Skin of body (tissue), 3 donors: ENCODE measurements at places on chromosomes 12 and 14. TPM values are rescaled to one million over a fixed set of nuclear protein-coding genes. Genes with fewer than 3 reads are reported as not detected.

ADSS1 gene
- total RNA-seq = 16.9 TPM

SMARCD1 gene
- total RNA-seq = 25.9 TPM

ZDHHC22 gene
- under 0.01 TPM for total RNA-seq

NFE2 gene
- 5.7 TPM for total RNA-seq

OR4L1 gene
- total RNA-seq = not detected

PARPBP gene
- 10.2 TPM for total RNA-seq

TRPV4 gene
- 4.2 TPM for total RNA-seq

BTG1 gene
- 60.6 TPM for total RNA-seq

NABP2 gene
- total RNA-seq = 7.5 TPM

DNA sequence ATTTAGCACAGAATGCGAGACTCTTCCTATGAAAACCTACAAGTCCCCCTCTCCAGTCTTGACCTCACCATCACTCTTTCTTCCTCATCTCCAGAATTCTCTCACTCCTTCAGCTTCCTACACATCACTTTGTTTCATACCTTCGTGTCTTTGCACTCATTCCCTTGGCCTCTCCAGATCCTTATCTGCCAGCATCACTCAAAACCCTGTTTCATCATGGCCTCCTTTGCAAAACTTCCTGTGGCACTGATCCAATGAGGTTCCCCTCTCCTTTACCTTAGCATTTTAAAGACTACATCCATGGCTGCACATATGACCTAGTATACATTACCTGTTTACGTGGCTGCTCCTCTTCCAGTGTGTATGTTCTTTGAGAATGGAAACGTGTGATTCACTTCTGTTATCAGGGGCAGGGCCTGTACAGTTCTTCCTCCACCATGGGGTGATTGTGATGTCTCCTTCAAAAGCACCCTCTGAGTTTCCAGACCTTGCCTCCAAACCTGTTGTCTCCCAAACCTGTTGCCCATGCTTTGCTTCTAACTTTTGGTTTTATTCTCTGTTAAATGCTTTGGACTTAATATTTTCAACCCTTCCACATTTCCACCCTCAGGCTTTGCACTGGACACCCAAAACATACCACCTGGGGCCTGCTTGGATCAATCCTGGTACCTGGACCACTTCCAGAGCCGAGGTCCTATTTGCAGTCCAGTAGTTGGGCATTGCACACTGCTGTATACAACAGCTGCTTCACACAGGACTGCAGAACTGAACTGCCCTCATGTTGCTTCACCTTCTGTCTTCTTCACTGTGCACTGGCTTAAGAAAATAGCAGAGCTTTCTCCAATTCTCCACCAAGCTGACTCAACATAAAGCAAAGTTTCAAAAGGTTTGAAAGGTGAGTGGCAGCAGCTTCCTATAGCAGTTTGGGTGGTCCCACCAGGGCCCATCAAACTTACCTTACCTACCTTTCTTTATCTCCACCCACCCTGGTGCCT is 131.7 kb downstream of the LLPH start:
- DNase-seq = no peak

DNA sequence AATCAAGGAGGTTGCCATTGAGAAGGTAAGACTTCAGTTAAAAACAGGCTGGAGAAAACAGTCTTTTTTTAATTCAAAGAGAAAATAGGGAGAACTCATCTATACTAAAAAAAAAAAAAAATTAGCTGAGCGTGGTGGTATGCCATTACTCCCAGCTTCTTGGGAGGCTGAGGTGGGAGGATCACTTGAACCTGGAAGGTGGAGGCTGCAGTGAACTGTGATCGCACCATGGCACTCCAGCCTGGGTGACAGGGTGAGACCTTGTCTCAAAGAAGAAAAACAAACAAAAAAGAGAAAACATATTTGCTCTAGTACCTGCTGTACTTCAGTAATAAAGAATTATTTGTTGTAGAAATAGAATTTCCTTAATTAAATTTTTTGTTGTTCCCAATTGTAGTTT is 68.6 kb downstream of the DNAH10 start:
- DNase-seq = no peak

GRCh38 chr12:46556819-46557524 is 184.4 kb upstream of the SLC38A2 start:
- no peak for DNase-seq

DNA sequence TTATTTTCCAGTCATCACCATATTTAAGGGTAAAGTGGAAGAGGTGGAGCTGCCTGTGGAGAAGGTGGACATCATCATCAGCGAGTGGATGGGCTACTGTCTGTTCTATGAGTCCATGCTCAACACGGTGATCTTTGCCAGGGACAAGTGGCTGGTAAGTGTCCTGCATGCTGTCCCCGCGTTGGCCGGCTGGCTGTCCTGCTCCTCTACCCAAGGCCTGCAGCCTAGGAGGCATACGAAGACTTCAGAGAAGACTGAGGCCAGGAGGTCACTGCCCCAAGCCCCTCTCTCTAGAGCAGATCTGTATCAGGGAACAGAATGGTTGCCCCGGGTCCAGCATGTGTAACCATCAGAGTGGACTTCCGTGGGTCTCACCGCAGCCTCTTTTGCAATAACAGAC is 77.7 kb downstream of the PRMT8 start:
- no peak for DNase-seq

DNA sequence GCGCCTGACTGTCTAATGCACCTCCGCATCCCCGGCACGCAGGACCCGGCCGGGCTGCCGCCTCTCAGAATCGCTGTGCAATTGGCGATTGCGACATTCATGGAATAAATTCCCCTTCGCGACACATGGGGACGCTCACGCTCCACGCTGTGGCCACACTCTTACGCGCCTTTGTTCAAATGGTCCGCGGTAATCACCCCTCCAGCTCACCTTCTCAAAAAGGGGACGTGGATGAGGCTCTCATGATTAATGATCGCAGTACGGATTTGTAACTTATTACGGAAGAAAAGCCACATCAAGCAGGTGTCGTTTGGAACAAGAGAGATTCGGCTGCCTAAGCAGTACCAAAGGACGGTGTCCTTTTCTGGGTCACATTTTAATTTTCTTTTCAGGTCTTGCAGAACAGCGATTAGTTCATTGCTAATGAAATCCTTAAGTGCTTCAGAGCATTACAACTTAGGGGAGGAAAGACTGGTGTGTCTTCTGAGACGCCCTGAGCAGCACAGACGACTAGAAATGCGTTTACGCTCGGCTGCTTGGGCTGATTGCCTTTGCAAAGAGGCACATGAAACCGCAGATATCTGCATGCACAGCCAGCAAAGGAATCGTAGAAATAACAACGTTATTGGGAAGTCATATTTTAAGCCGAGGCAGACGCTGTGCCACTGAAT is 37.3 kb upstream of the ADGRD1 start:
- DNase-seq = peak; percentile 79

GRCh38 chr12:108668063-108668462 is 34.4 kb upstream of the SELPLG start:
- no peak for DNase-seq

- no peak for DNase-seq
Observed at GRCh38 chr12:6699259-6699988, 1.2 kb downstream of the PIANP start.

- no peak for DNase-seq
Observed at GRCh38 chr12:106892075-106892474, 63.6 kb upstream of the TMEM263 start.

GRCh38 chr12:33488036-33488435 is 48.4 kb upstream of the SYT10 start:
- no peak for DNase-seq

DNA sequence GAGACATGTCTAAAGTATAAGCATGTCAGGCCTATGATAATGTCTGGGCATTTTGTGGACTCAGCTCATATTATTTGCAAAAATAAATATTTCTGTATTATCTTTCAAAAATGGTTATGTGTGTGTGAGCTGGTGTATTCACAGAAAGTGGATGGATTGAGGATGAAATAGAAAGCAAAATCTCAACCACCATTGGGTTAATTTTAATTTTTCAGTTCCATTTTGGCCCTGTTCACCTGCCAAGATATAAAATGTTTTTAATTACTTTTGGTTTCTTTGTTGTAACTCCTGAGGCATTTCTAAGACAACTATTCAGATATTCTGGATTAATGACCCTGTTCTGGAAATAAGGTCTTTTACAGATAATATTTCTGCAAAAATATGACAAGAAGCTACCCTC is 232.7 kb upstream of the PPFIA2 start:
- DNase-seq = no peak

DNA sequence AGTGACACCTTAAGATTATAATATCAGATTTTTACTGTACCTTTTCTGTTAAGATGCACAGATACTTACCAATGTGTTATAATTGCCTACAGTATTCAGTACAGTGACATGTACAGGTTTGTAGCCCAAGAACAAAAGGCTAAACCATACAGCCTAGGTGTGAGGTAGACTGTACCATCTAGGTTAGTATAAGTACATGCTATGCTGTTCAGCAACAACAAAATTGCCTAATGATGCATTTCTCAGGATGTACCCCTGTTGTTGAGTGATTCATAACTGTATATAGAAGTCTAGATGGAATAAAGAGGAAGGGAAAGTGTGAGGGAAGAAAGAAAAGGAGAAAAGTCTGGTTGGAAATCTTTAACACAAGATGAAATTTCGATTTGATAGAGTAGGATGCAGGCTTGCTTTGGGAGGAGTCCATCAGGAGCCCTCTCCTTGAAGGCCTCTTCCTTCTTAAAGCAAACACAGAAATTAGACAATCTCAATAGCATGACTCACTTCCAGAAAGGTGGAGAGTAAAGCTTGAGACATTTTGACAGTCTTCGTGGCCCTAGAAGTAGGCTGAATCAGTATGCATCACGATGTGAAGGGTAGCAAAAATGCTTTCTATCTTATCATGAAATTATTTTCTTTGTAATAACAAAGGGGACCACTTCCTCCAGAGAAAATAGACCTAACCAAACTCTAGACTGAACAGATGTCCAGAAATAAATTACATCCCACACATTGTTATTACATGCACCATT is 191.5 kb downstream of the SYT1 start:
- DNase-seq = no peak

DNA sequence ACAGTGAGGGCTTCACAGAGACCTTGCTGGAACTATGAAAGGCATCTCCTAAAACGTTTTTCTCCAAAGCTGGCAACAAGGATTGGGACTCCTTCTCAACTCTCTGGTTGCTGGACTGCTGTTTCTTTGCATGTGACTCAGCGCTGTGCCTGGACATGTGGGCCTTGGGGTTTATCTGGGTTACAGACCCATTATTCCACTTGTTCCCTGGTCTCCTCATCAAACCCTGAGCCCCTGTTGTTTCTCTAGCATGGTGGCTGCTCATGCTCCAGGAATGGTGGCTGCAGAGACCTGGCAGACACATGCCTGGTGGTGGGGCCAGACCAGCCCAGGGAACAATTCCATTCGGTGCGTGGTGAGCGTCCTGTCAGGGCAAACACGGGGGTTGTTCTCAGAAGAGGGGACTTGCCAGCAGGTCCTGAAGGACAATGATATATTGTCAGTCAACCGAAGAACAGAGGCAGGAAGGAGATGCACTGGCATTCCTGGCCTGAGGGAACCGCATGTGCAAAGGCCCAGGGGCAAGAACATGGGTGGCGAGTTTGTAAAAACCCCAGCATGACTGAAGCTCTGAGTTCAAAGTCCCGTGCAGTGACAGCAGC is 320.1 kb upstream of the RTL1 start:
- no peak for DNase-seq

DNA sequence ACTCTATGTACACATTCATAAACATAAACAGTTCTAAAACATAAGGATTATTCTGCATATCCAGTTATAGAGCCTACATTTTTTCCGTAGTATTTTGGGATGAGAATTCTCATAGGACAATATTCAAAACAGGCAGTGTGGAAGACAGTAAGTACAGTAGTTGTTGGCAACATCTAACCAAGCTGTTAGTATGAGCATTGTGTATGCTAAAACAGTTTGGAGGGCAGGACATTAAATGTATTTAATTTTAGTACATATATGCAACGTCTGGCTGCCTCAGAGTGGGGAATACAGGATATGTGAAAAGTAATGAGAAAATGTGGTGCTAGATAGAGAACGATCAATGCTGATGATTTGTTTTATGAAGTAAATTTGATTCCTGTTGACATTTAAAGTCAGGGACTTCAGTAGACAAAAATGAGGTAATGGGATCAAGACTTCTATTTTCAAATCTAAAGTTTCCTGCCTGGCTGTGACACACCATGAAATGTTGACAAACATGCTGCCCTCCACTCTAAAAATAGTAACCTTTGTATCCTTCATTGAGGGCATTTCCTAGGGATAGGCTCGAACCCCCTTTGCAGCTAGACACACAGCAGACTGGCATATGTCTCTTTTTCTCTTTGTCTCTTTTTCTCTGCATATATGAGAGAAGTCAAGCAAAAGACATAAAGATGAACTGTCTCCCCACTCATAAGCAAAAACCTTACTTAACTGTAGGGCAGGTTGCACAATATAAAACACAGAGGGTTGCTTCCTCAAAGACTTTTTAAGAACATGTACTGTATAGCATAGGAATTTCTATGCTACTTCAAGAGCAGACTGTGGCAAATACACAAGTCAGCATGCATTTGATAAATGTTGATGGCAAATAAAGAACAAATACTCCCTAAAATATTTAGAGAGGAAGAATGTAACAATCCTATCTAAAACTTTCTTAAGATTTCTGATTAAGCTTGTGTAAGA is 75.5 kb upstream of the GTF2A1 start:
- DNase-seq = no peak

DNA sequence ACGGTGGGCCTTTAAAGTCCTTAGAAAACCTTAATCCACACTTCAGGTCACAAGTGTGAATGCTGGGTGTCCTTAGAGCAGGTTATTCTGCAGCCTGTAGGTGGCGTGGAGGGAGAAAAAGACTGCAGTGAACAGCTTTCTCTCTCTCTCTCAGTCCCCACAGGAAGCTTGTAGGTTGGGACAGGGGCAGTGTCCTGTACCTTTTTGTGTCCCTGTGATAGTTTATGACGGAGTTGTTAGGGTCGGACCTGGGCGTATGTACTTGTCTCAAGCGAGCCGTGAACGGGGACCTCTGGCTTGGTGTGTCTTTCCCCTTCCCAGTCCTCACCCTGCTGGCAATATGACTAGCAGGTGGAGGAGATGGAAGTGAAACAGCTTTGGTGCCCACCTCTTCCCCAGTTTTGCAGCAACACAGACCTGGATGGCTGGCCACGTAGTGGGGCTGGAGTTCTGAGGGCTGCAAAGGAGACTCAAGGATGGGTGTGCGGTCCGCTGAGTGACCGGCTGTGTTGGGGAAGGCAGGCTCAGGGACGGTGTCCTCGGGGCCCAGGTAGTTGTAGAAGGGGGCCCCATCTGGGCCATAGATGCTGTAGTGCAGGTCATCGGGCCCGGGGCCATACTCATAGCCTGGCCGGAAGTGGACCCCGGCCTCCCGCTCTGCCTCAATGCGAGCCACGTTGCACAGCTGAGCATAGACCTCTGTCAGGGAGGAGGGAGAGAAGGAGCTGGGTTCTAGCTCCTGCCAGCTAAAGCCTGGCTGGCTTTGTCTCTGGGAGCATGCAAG is 8.9 kb downstream of the ISCA2 start:
- no peak for DNase-seq
